ENCODE measurements at places on chromosomes 16 and 17. TPM values are rescaled to one million over a fixed set of nuclear protein-coding genes. Genes with fewer than 3 reads are reported as not detected.

DNA sequence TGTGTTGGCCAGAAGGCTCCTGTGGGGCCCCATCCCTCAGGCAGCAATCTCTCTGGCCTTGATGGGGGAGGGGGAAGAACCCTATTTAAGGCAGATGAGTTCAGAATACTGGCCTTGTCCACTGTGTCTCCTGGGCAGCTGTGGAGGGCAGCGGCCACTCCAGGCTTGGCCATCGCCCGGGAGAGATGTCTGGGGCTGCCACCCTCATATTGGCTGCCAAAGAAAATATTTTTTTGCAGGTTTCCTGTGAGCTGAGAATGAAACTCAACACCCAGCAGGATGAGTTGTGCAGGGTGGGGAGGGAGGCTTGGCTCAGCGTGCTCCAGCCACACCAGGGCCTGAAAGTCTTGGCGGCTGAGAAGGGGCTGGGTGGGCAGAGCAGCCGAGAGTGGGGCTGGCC is 14.4 kb upstream of the TIMP2 start:
- DNase-seq: no peak

DNA sequence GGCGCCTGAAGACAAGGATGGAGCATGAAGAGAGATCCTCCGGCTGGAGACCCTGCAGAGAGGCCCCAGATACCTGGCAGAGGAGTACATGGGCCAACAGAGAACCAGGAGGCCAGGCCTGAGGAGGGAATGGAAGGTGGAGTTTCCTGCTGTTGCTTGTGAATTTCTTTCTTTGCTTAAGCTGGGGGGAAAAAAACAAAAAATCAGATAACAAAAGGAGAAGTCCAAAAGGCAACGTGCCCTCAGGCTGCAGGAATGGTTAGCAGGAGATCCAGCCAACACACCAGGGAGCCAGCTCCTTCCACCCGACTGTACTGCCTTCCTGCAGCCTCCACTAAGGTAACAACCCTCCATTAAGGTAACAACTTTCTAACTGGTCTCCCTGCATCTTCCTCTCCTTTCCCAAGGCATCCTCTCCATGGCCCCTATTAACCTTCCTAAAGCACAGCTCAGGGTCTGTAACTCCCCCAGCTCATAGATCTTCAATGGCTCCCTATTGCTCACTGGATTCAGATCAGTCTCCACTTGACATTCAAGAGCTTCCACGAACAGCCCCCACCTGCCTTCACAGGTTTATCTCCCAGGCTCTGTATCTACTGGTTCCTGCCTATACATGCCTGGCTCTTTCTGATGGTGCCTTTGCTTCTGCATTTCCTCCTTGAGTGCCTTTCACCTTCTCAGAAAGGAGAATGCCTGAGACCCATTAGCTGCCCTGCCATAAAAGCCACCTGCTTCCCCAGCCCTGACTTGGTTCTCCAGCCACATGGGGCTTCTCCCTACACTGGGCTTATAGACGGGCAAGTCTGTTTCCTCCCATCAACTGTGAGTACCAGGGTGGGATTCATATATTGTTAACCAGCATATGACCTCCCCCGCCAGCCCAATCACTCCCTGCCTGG is 725 bp upstream of the ARL5C start:
- DNase-seq: no peak

GRCh38 chr17:50871364-50871763 is 5.2 kb upstream of the TOB1 start:
- no peak for DNase-seq

NAA38 gene
- 66.9 TPM for total RNA-seq
